GM04503 (cell line): ENCODE measurements at places on chromosomes 7 and 10.

GRCh38 chr10:132893090-132893489 is 49.3 kb downstream of the CFAP46 start:
- no peak for DNase-seq

DNA sequence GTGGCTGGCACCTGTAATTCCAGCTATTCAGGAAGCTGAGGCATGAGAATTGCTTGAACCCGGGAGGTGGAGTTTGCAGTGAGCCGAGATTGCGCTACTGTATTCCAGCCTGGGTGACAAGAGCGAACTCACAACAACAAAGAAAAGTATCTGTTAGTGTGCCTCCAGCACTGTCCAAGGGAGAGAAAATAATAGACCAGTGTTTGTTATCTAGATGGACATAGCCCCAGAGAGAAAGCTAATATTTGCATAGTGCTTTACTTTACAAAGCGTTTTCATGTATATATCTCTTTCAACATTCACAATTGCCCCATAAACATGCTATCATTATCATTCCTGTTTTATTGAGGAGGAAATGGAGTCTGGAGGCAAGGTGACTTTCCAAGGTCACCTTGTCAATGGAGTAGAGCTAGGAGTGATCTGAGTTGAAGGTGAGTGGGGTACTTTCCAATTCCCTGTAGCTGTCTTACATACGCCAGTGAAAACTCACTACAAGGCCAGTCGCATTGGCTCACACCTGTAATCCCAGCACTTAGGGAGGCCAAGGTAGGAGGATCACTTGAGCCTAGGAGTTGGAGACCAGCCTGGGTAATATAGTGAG is 49.7 kb upstream of the KIF5B start:
- DNase-seq = no peak

- no peak for DNase-seq
These were observed 2.0 kb downstream of the MOSPD3 start for GRCh38 chr7:100614308-100614861.

- DNase-seq = no peak
These were observed 1107.2 kb upstream of the CELF2 start for GRCh38 chr10:9910446-9910845.

DNA sequence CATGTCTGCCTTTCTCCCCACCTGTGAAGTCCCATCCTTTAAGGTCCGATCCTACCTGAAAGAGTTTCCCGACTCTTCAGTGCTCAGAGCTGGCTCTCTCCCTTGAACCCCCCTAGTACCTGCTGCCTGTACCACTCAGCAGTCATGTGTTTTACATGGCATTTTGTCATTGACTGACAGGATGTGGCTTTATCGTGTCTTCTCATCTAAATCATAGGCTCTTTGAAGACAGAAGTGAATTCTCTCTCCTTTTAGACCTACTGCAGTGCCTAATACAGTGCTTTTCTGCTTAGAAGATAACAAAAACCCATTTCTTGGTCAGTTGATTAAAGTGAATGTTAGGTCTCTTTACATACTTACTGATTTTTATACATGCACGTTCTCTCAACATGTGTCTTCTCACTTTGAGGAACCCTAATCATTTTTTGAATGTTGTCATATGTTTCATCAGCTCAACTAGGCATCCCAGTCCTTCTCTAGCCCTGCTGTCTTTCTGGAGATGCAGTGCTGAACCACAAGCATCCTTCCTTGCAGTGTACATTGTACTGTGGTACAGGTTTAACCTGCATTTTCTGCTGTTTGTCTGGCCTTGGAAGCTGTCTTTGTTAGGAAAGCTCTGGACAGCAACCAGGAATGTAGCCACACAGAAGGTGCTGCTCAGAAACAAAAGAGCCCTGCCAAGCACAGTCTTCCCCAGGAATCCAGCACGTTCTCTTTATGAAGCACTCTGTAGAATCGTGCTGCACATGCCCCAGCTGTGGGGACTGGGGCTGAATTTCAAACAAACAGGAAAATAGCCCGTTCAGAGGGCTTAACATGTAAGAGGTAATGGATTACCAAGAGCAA is 28.1 kb upstream of the LRRC4 start:
- no peak for DNase-seq

GRCh38 chr10:101397140-101397539 is 43.2 kb downstream of the BTRC start:
- DNase-seq = peak; percentile 28

- no peak for DNase-seq
These were observed 27.9 kb upstream of the HPS1 start for GRCh38 chr10:98474628-98475027.

- no peak for DNase-seq
These were observed 13.0 kb downstream of the AKAP9 start for GRCh38 chr7:91953618-91954017.

GRCh38 chr7:105122619-105123018 is 108.6 kb downstream of the KMT2E start:
- no peak for DNase-seq

DNA sequence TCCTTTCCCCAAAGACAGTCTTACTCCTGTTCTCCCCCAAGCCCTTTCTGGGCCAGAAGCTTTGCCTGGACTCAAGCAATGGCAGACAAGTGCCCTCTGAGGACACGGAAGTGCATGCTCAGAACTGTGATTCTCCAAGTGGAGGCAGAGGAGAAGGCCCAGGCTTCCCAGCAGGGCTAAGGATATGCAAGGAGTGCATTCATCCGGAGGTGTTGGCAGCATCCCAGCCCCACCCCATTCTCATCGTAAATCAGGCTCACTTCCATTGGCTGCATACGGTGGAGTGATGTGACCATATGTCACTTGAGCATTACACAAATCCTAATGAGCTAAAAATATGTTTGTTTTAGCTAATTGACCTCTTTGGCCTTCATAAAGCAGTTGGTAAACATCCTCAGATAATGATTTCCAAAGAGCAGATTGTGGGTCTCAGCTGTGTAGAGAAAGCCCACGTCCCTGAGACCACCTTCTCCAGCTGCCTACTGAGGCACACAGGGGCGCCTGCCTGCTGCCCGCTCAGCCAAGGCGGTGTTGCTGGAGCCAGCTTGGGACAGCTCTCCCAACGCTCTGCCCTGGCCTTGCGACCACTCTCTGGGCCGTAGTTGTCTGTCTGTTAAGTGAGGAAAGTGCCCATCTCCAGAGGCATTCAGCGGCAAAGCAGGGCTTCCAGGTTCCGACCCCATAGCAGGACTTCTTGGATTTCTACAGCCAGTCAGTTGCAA is 1.4 kb upstream of the RBP3 start:
- DNase-seq = no peak

GRCh38 chr10:10527861-10528562 is 489.7 kb upstream of the CELF2 start:
- no peak for DNase-seq

GRCh38 chr7:116630932-116631671 is 40.9 kb upstream of the MET start:
- DNase-seq = peak; percentile 42

DNA sequence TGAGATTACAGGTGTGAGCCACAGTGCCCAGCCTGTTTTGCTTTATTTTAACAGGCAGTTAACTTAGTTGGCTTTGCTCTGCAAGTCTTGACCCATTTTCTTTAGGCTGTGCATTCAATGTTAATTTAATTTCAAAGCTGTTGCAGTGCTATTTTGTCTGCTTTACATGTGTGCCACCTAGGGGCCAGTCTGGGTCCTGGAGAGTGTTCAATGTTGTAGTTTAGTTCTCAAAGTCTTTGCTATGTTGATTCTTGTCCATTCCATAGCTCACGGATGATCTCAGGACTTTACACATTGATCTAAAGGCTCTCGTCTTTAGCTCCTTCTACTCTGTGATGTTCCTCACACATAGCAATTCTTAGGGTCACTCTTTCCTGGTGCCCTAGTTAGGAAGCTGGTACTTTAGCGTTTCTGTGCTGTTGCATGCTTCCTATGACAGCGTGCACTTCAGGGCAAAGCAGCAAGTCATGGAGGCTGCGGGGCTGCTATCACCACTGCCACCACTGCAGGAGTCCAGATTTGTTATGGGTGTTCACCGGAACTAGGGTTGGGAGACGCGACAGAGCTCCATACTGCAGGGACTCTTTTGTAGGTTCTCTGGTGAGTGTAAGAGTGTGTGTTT is 16.4 kb upstream of the ABCA13 start:
- DNase-seq = no peak

DNA sequence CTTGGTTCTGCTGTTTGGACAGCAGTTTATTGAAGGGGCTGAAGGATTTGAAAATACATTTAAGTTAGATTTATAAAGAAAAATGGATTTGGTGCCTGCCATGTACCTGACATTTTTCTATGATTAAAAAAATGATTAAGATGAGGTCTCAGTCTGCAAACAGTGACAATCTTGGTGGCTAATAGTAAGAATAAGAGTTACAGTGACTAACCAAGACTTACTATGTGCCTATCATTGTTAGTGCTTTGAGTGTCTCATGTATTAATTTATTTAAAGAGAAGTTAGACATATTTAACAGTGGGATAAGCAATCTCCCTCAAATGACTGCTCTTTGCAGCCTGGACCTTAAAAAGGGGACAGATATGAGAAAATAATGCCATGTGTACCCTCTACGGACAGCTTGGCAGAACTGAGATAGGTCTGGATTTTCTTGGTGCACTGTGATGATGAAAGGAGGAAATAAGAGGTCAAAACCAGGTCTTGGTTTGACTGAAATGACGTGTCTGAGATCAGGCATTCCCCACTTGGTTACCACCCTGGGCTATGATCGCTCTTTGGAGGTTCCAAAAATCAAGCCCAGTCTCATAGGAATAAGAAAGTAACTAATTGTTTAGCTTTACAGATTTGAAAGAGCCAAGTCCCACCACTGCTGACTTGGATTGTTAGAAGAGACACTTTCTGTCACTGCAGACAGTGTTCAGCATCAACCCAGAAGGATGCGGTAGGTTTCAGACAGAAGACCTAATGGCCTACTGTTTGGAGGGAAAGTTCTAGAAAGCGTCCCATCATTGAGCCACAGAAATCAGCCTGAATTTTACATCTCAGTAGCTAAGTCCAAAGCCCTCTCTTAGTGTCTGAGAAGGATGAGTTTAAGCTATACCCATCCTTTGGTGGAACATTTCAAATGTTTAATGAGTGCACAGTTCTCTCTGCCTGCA is 2.1 kb downstream of the CASP7 start:
- no peak for DNase-seq

DNA sequence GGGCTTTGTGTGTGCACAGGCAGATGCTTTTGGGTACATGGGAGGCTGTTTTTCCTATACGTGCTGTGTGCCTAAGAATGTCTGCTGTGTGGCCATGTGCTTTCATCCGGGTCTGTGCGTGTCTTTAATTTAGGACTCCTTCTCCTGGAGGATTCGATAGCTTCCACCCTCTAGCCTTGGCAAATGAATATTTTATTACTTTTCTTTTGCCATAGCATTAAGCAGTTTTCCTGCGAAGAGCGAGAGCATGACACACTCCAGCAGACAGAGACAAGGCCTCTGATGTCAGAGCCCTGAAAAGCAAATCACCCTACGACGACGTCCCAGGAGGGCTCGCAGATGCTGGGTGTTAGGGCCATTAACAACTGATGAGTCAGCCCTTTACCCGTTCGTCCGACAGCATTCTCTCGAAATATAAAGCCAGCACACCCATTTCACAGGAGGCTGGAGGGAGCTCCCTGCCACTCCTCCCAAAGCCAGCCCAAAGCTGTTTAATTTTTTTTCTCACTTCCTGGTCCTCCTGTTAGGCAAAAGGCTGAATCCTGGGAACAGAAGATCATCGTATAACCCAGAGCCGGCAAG is 311.3 kb upstream of the ZMIZ1 start:
- peak; percentile 73 for DNase-seq

- DNase-seq = no peak
These were observed 183.5 kb downstream of the MAD1L1 start for GRCh38 chr7:2049111-2049781.
